ENCODE measurements at places on chromosomes 5 and 9.
A peak's percentile ranks its signal among the peaks of the same experiment; 100 is the strongest.

DNA sequence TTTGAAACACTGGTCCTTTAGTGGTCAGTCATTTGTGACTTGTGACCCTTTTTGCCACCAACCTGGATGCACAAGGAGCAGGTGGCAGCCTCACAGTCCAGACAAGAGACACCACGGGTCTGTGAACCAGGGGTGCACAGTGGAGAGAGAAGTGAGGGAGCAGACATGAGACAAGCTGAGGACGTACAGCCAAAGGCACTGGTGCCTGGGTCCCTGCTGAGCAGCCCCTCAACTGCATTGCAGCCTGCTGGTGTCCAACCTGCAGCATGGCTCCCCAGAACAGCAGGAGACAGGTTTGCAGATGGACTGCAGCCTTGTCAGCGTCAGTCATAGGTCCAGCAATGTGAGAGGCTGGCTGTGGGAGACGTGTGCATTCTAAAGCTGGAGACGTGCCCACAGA, 124.2 kb upstream of the FSTL4 start:
- DNase-seq, result no peak

DNA sequence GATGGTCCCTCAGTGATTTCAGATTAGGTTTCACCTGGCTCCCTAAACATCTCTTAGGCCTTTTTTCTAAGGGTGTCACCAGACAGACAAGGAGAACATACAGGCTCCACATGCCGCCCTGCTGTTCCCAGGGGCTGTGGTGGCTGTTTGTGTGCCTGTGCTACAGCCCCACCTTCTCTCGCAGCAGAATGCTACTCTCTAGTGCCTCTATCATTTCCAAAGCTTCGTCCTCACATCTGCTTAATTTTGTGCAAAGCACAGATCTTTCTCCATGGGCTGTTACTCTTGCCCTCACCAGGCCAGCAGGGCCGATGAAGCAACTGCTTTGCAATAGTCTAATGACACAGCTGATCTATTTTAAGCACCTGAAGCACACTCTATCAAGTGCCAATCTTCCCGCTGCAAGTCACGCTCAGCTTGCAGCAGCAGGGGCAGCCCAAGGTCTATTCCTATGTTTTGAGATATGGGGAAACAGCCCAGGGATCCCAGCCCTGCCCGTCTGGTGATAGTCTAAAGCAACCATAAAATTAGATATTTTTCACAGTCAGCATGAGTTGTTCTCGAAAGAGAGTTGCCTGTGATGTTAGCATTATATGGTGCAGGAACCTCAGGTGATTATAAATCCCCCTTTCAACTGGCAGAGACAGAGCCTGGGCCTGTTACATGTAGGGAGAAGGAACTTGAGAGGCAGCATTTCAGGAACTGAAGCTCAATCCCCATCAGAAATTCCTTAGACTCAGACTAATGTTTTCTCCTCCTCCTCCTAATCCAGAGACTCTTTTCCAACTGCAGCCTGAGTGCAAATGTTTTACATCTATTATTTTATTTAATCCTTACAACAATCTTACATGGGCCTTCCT, 12.7 kb downstream of the ABLIM3 start:
- DNase-seq, result no peak

GRCh38 chr5:10583663-10584572, 20.0 kb downstream of the ANKRD33B start:
- no peak for DNase-seq

- no peak for DNase-seq
Observed at GRCh38 chr5:178349625-178350353, 117.2 kb upstream of the PHYKPL start.

DNA sequence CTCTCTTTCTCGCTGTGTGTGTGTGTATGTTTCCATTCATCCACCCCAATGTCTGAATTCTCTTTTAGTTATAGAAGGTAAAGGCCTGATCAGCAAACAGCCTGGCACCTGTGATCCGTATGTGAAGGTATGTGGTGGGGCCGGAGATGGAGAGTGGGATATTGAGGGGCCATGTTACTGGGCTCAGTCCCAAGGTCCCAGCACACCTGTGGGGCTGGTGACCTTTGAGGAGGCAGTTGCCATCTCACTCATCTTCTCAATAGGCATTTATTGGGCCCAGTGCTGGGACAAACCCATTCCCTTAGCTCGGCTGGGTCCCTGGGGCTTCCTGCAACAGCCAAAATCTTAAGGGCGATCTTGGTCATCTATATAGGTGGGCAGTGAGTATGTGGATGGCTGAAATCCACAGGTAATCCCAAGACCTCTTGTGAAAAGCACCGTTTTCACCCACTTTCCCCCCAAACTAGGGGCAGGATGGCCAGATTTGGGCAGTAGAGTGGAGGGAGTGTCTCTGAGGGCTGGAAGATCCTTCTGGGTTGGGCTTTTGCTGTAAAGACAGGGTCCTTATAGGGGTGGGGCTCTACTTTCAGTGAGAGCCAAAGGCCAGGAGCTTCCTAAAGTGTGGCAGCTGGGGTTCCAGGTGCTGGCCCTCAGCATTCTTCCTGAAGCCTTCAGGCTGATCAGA, 19.6 kb downstream of the RGS3 start:
- no peak for DNase-seq

GRCh38 chr5:33999978-34000377, 7.9 kb downstream of the AMACR start:
- no peak for DNase-seq

- no peak for DNase-seq
Observed at GRCh38 chr5:157267761-157268480, 2.0 kb downstream of the CYFIP2 start.

- no peak for DNase-seq
Observed at GRCh38 chr5:147930769-147931168, 24.4 kb upstream of the C5orf46 start.

GRCh38 chr5:41406424-41406823, 104.0 kb downstream of the PLCXD3 start:
- no peak for DNase-seq

- DNase-seq, result no peak
Observed at GRCh38 chr5:53037141-53037859, 48.1 kb downstream of the ITGA2 start.

- DNase-seq, result no peak
Observed at GRCh38 chr9:132425675-132426062, 15.7 kb downstream of the CFAP77 start.

DNA sequence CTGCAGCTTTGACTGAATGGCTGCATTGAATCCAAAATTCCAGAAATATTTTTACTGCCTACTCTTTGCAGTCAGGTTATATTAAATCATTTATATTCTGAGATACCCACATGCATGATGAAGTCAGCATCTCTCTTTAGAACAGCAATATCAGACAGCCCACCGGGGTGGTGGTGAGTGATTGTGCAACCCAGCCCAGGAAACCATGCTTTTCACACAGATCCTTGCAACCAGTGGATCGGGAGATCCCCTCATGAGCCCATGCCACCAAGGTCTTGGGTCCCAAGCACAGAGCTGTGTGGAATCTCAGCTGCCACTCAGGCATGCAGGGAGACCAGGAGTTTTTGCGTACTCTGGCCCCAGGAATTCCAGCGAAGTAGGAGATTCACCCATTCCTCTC, 226.5 kb downstream of the DTWD2 start:
- DNase-seq, result no peak

DNA sequence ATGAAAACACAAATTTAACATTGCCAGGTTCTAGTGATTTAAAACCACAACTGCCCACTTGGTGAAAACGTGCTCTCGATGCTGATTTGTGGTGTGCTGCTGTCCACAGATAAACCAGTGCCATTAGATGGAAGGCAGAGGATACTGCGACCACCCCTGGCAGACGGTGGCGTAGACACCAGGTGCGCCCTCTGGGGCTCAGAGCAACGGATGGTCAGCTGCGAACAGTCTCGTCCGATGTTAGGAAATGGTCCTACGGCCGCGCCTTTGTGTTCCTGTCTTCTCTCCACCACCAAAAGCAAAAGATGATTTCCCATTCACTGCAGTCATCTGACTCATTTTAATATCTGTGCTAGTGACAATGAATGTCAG, 43.2 kb downstream of the UBE2QL1 start:
- no peak for DNase-seq

DNA sequence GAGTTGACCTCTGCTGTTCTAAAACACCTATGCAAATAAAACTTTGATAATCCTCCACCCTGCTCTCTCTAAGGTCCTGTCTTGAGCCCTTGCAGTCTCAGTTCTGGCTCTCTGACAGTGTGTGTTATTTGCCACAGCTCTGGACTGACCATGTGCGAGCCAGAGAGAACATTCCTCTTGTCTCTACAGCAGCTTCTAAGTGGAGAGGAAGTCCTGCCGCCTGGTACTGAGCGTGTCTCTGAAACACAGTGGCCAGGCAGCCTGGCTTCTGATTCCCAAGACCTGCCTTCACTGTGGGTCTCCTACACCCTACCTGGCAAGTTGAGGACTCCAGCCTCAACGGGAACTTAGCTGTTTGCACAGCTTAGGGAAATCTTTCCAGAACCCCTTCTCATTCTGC, 61.6 kb downstream of the ENTREP1 start:
- no peak for DNase-seq

DNA sequence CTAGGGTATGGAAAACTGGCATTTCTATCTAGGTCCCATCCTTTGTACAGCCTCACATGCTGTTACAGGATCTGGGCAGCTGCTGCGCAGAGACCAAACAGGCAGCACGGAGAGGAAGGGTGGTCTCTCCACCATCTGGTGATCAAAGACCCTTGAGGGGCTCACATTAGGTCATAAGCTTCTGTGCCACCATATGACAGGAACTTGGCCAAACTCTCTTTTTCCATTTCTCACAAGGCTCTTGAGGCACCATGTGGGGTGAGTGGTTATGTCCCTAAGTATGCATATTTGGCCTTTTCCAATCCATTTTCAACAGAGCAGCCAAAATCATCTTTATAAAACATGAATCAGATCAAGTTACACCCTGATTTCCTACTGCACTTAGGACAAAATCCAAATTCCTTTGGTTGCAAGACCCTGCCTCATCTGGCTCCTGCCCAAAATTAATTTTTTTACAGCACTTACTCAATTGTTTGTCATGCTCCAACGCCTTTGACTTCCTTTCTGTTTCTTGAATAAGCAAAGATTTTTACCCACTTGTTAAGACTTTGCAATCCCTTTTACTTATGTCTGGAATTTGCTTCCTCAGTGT, 730.0 kb downstream of the MAT2B start:
- no peak for DNase-seq

DNA sequence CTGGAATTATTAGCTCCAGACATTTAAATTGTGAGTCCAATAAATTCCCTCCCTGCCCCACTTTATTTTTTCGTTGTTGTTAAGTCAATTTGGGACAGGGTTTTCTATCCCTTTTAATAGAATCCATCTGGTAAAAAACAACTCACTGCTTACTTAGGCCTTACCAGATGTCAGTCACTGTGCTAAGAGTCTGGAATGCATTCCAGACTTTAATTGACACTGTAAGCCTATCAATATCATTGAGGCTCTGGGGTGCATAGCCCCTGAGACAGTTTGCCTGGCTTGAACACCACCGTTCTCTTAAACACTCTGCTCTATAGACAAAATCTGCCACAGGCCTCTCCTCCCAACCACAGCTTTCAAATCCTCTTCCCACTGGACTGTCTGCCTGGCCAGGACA, 175.9 kb downstream of the NSG2 start:
- DNase-seq, result no peak

GRCh38 chr5:172010278-172010677, 3.8 kb upstream of the FBXW11 start:
- DNase-seq, result no peak

DNA sequence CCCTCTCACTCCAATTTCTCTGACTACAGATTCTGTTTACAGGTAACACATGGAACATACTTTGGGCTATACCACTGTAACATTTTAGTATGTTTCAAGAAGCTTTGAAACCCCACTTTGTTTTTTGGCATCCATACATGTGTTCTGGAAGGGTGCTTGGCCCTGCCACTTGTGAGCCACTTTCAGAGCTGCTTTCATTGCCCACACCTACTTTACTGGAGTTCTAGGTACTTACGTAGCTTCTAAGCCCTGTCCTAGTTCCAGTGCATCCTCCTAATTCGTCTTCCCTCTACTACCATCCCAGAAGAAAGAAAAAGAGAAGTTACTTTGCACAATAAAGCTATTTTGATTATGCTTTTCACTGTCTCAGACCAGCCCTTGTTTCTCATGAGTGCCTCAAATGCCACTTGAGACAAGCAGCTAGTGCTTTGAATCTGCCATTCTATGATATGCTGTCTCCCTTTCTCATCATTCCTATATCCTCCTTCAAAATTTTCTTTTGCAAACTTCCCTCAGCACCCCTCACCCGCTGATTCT, 26.5 kb upstream of the C5orf47 start:
- no peak for DNase-seq

DNA sequence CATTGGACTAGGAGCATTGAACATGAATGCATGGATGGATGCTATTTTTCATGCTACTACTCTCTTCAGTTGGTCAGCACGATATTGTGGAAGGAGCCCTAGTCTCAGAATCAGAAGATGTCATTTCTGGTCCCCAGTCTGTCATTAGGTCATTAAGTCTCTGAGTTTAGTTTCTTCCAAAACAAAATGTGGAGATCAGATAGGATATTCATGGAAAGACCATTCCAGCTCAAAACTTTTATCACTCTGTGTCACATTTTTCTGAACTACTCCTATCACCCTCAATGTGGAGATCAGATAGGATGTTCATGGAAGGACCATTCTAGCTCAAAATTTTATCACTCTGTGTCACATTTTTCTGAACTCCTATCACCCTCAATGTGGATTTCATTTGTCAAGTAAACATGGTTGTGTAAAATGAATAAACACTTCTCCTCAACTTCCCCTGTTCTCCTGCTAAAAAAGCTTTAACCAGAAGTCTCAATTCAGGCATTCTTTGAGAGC, 296.8 kb downstream of the MRPS30 start:
- no peak for DNase-seq

DNA sequence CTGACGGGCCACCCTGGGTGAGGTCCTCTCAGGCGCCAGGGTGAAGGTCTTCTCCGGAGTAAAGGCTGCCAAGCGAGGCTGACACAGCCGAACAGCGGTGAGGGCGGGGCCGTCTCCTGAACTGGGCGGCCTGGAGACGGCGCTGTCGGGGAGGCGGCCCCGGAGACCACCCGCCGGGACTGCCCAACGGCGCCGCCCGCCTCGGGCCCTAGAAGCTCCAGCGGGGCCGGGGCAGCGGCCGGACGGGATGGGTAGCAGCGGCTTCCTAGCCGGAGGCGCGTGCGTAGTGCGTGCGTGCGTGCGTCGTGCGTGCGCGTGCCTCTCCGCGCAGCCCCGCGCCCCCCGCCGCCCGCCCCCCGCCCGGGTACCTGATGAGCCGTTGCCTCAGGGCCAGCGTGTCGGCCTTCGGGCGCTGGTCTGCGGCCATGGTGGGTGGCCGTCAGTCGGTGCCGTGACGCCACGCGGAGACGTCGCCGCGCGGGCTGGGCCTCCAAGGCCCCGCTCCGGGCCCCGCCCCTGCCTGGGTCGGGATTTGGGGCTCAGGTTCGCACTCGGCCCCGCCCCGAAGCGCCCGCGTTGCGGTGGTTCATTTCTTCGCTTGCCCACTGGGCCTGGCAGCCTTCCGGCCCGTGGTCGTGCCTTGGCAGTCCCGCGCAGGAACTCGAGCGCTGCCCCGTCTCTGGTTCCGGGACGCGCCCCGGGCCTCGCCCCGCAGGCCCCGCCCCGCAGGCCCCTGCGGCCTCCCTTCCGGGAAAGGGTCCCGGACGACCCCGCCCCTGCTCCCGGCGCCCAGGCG, at the start of gene PHYKPL:
PHYKPL (minus strand) TSS at position 679 of the 796 bp plus-strand sequence; CDS start at position 427, 252 bp downstream.
- DNase-seq, result peak; percentile 80

- DNase-seq, result no peak
Observed at GRCh38 chr5:131396015-131396414, 132.2 kb downstream of the CDC42SE2 start.

GRCh38 chr5:175092691-175093090, 351.3 kb downstream of the DRD1 start:
- DNase-seq, result no peak
